ENCODE measurements at places on chromosomes 6 and 20.

DNA sequence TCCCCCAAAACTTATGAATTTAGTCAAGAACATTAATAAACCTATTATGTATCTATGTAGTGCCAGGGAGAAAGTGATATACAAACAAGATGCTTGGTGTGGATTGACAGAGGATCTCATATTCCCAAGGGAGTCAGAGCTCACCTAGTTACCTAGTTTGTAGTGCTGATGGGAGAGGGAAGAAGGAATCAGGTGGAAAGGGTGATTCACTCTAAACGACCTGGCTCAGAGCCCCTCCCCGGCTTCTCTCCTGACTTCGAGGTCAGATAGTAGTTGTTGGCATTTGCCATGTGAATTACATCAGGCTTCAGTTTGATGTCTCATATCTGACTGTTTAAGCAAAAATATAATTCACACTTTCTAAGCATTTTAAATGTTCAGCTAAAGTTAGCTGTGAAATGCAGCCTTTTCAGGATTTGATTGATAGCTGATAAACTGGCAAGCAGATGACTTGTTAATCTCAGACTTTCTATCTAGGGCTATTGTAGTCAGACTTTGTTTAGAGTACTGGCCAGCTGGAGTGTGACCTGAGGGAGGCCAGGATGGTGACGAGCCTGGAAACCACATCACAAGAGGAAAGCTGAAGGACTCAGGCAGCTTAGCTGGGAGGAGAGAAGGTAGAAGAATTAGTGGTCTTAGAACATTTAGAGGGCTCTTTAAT is 123.7 kb downstream of the AKAP7 start:
- no peak for DNase-seq

DNA sequence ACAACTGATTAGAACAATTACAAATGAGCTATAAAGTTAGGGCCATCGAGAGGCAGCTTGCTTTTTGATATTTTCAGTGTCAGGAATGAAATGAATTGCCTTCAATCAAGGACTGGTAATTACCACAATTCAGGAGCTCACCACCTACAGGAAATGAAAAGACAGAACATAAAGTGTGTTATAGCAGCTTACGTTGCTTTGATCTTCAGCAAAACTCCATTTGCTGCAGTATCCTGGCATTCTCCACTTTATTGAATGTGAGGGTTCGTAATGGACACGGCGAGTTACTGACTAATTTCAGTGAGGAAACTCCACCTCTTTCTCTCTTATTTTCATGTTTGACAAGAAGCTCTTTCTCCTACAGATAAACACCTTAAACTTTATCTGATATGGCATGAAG is 440.0 kb upstream of the HSF2 start:
- no peak for DNase-seq

- DNase-seq = peak; percentile 56
Measured at GRCh38 chr20:49979030-49979832, 3.5 kb upstream of the SNAI1 start.

GRCh38 chr6:85506441-85507093 is 56.7 kb downstream of the NT5E start:
- DNase-seq = no peak

DNA sequence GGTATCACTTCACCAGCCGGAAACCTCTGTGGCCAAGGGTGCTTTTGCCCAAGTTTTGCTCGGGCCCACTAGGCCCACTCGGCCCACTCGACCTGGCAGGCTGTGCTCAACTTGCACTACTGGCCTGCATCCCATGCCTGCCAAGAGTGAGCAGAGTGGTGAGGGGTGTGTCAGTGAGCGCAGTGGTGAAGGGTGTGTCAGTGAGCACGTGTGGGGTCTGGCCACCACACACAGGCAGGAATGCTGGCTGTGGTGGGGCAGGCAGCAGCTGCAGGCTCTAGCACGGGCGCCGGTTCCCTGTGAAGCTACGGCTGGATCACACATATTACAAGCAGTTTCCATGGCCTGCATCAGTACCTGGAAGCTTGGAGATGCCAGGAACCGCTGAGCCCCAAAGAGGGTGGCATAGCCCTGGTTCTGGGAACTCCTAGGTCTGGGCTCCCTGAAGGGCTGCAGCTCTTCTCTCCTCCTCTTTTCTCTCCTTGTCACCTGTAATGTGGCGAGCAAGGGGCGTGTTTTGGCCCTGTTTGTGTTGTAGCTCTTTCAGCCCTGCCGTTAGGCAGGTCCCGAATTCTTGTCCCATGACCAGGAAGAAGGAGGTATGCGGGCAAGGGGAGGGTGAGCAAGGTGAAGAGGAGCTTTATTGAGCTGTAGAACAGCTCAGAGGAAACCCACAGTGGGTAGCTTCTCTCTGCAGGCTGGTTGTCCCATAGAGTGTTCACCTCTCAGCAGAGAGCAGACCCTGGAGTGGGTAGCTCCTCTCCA is 51.0 kb upstream of the CLDN20 start:
- no peak for DNase-seq

DNA sequence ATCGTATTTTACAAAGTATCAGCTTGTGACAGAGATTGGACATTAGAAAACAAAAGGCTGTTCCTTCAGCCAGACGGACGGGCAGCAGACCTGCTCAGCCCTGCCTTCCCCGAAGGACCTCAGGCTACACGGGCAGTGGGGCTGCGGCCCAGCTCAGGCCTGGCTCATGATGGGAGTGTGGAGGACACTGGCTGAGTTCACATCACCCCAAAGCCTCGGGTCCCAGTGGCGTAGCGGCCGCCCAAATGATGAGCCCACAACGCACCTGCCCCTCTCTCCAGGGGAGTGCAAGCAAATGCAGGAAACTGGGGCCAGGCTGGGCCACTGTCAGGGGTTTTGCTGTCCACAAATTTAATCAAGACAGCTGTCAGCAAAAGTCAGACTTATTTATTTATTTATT is 356.8 kb downstream of the TAF4 start:
- DNase-seq = no peak

GRCh38 chr6:150979826-150980350 is 114.4 kb downstream of the MTHFD1L start:
- no peak for DNase-seq

- DNase-seq = no peak
Measured at GRCh38 chr6:12280458-12280857, 9.7 kb upstream of the EDN1 start.

DNA sequence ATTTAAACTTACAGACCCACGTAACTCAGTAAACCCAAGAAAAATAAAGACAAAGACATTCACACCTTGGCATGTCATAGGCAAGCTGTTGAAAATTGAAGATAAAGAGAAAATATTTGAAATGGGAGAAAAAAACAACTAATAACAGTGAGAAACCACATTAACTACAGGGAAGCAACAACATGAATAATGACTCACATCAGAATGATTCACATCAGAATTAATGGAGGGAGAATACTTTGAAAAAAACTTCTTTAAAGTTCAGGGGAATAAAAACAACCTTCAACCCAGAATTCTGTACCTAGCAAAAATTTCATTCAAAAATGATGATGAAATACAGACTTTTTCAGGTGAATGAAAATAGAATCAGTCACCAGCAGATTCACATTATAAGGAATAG is 32.9 kb upstream of the SLC22A3 start:
- no peak for DNase-seq

GRCh38 chr20:61317966-61318530 is 66.0 kb downstream of the CDH4 start:
- no peak for DNase-seq

DNA sequence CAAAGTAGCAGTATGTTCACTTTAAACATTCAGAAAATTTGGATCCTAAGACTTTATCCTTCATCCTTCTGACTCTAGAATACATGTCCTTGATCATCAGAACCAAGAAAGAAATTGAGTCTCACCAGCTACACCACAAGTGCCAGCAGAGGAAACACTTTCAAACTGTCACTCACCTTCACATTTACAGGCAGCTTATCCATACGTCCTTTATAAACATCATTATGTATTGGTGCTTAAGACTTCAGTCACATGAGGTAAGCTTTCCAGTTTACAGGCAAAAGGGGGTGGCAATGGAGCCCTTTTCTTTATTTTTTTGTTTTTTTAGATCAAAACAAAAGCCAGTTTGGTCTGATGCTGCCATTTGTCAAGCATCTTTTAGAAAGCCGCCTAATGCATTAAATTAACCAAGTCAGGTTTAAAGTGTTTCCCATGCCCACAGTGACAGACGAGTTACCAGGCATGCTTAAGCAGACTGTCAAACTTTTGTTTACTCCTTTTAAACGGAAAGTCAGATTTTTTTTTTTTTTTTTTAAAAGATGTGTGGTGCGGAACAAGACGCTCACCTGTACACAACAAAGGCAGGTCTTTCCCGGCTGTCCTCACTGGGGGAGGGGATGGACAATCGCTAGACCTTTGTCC is 952 bp upstream of the BRPF3 start:
- peak; percentile 19 for DNase-seq

DNA sequence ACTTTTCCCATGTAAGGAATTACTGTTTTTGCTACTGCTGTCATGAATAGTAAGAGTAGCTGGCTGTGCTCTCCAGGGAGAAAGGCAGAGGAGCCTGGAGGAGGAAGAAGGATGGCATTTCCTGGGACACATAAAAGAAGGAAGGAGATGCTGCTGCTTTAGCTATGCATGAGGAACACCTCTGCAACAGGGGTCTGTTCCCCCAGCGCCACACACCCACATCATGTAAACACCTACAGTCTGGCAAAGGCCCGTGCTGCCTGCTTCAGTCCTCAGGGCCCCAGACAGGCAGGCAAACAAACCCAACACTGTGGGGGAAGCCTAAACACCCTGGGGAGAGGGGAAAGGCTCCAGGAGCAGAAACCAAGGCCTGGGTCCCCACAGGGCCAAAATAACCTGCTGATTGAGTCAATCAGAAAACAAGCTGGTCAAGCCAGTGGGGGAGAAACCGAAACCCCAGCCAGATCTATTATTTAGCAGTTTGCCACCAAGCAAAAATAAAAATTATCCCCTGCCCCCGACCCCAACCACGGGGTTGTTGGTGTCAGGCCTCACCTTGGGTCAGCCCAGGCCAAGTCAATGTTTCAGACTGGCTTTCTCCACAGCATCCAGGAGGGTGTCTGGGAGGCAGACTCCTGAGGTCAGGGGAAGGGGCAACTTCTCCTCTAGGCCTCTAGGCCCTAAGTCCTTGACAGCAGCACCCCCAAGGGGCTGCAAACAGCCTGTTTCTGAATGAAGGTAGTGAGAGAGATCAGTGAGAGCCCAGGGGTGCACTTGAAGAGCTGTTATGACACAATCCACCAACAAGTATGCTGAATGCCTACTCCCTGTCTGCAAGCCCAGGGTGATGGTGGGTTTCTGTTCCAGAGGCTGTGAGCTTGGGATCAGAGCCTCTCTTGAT is 34.6 kb upstream of the SCUBE3 start:
- DNase-seq = no peak

GRCh38 chr6:127481628-127482027 is 22.4 kb upstream of the KIAA0408 start:
- DNase-seq = no peak

- no peak for DNase-seq
Measured at GRCh38 chr20:32960849-32961731, 43.1 kb downstream of the SUN5 start.

- no peak for DNase-seq
Measured at GRCh38 chr20:62366370-62367135, 559 bp downstream of the LAMA5 start.

DNA sequence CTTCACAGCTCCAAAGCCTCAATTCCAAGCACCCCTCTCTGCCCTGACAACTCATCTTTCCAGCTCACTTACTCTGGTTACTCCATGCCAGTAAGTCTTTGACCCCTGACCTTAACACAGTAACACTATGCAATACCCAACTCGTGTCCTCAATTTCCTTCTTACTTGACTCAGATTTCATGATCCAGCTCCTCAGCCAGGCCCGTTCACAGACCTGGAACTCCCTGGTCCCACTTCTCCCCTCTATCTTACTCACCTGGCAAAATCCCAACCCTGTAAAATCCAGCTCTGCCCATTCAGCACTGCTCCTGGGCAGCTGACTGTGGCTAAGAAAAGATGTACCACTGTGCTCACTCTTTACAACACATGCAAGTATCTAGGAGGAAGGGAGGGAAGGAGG is 7.9 kb downstream of the GNL1 start:
- no peak for DNase-seq

- DNase-seq = no peak
Measured at GRCh38 chr6:151001387-151002056, 136.0 kb downstream of the MTHFD1L start.

GRCh38 chr6:11580686-11581405 is 43.3 kb downstream of the TMEM170B start:
- no peak for DNase-seq

- DNase-seq = no peak
Measured at GRCh38 chr6:85865420-85866369, 223.0 kb upstream of the SYNCRIP start.

DNA sequence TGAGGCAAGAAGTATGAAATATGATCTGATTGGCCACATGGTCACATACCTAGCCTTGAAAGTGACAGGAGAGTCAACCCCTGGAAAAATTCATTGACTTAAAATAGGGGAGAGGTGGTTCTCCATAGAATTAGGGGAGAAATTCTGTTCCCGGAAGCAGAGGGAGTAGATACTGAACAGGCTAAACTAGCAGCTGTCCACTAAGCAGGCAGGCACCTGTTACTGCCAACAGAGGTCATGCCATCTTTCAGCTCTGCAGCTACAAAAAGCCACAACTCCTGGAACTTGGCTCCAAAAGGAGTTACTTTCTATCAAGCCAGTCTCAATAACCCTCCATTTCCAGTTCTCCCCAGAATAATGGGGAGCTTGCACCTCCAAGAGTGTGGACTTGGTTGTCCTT is 352.5 kb downstream of the MAFB start:
- no peak for DNase-seq

- DNase-seq = no peak
Measured at GRCh38 chr20:42027746-42028268, 409.6 kb upstream of the CHD6 start.

GRCh38 chr20:41181567-41181966 is 44.2 kb downstream of the PLCG1 start:
- DNase-seq = no peak

DNA sequence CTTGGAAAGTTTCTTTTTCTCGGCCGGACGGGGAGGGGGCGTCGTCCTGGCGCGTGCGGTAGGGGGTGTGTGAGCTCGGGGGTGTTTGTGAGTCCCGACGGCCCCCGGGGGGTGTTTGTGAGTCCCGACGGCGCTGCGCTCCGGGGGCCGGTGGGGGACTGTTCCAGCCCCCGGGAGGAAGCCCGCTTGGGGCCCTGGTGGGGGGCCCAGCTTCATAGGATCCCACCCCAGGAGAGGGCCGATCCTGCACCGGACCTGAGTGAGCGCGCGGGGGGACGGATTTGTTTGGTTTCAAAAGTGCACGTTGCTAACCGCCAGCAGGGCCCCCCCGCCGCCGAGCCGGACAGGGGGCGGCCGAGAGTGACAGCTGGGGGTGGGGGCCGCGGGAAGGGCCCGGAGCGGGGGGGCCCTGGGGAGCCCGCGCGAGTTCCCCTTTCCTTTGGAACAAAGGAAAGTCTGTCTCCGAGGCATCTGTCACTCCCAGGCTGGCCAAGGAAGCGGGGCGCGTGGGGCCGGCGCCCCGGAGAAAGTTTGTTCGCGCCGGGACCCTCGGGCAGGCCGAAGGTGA is 485 bp downstream of the TGIF2 start:
- DNase-seq = peak; percentile 34

All from T-helper 1 cell (primary cell).